Chondrocyte (in vitro differentiated cells): ENCODE measurements at places on chromosomes 5 and 9. TPM values are rescaled to one million over a fixed set of nuclear protein-coding genes. Genes with fewer than 3 reads are reported as not detected.

Gene SOX30
- not detected in 3 replicates for total RNA-seq

Gene IFNE
- total RNA-seq = not detected in 3 replicates

Gene PCSK5
- total RNA-seq = 8.3 to 75.9 TPM (median 8.9 TPM) in 3 replicates

Gene FOXD4L4
- total RNA-seq = not detected in 3 replicates

Gene MVB12B
- 13.1 to 15.3 TPM (median 13.9 TPM) in 3 replicates for total RNA-seq

Gene PFN3
- total RNA-seq = not detected in 3 replicates

Gene IL3
- total RNA-seq = not detected in 3 replicates

Gene PCDHB5
- 6.6 to 11.4 TPM (median 10.2 TPM) in 3 replicates for total RNA-seq

Gene FRMD3
- total RNA-seq = 0.48 to 1.3 TPM (median 1.1 TPM) in 3 replicates

Gene NTNG2
- 3.0 to 4.8 TPM (median 3.4 TPM) in 3 replicates for total RNA-seq

Gene CDH9
- total RNA-seq = not detected in 3 replicates

Gene FREM1
- total RNA-seq = 1.7 to 3.6 TPM (median 2.2 TPM) in 3 replicates

Gene PCDHGA4
- 0.72 to 1.4 TPM (median 0.94 TPM) in 3 replicates for total RNA-seq

Gene SLC6A7
- 0.15 TPM in 1 of 3 replicates, not detected in the others for total RNA-seq

Gene TUSC1
- total RNA-seq = not detected in 3 replicates

Gene SNX30
- total RNA-seq = 14.5 to 20.1 TPM (median 19.9 TPM) in 3 replicates

Gene PLPPR1
- not detected in 3 replicates for total RNA-seq

Gene PCDHB15
- total RNA-seq = 1.7 to 4.3 TPM (median 1.9 TPM) in 3 replicates

Gene AIF1L
- total RNA-seq = 4.1 to 33.1 TPM (median 30.1 TPM) in 3 replicates

Gene LCN12
- total RNA-seq = 0.51 to 0.60 TPM in 2 of 3 replicates, not detected in the other

Gene PRSS3
- not detected in 3 replicates for total RNA-seq
